ENCODE measurements at places on chromosomes 12 and 14.

DNA sequence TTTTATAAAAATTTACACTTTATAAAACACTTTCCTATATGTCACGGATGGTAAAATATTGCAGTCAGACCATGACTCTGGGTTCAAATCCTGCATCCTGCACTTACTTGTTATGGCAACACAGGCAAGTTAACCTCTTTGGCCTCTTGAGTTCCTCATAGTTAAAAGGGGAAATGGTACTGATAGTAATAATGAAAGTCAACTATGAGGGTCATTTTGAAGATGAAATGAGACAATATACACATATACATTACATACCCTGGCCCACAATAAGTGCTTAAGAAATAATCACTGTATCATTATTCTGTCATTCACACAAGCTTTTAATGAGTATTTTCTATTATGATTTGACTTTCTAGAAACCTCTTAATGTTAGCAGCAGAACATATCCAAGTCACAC, 64.4 kb downstream of the C12orf42 start:
- ATAC-seq, result no peak

DNA sequence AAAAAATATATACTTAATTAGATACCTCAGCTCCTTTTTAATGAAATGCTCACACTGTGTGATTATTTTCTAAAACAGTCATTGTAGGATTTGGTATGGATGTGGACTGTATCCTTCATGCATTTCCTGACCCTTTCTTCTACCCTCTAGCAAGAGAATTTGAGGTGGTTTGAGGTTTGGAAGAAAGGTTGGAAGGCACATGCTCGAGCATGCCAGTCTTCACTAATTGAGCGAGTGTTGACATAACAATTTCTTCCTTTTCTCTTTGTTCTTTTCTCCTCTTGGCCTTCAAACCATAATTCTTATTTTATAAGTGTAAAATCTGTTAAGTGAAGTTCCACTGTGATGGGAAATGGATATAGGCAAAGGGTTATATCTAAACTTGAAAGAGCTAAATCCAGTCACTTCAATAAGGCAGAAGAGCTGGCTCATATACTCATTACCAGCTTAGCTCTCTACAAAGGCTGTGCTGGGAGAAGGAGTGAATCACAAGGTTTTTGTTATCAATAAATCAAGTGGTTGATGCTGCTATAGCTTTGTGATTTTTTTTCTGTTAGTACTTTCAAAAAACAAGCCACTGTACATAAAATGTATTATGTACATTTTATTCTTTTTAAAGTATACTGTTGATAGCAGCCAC, 16.2 kb upstream of the PTHLH start:
- no peak for ATAC-seq

- no peak for ATAC-seq
Observed at GRCh38 chr12:106171117-106171750, 32.5 kb upstream of the NUAK1 start.

DNA sequence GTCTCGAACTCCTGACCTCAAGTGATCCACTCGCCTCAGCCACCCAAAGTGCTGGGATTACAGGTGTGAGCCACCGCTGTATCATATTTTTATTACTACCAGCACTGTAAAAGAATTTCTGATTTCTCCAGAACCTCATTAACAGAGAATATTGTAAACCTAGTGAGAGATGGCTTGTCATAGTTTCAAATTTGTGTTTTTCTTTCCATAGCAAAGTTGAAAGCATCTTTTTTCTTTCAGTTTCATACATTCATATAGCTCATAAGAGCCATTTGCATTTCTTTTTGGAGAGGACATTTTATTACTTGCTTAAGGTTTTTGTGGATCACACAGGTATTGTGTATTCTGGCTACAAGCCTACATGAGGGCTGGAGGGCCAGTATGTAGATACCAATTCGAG, 58.0 kb downstream of the MIS18BP1 start:
- ATAC-seq, result no peak

- ATAC-seq, result peak; percentile 65
Observed at GRCh38 chr14:93533842-93534241, 103.1 kb downstream of the UNC79 start.

DNA sequence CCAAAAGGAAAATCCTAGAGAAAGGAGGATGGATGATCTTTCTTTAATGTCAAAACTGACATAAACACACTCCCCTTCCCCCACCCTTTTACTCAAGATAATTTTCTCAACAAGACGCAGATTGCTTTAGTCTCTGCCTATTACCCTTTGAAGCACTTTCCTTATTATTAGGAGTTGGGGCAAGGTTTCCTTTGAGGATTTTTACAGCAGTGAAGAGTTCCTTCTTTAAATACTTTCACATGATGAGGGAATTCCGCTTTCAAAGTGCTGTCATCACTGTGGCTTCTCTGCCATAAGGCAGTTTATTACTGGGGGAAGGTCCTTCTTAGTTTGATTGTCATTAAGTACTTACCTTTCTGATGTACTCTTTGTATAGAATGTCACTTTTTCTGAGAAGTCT, 172.1 kb downstream of the MSRB3 start:
- no peak for ATAC-seq

DNA sequence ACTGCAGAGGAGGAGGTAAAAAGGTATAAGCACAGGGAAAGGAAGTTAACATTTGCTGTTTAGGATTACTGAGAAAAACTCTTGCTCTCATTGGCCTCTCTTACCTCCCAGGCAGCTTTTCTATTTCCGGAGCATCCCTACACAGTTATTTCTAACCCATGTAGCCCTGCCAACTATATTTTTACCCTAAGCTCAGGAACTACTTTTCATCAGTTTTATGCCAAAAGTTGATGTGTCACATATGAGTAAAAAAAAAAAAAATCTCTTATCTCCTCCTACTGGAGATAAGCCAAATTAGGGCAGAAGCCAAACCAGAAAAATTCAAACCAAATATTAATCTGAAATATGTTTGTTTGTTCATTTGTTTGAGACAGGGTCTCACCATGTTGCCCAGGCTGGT, 34.4 kb upstream of the PSMA6 start:
- no peak for ATAC-seq

- ATAC-seq, result no peak
Observed at GRCh38 chr12:131805421-131805820, 22.8 kb upstream of the MMP17 start.

GRCh38 chr12:19518209-19518608, 78.9 kb downstream of the AEBP2 start:
- ATAC-seq, result no peak

- no peak for ATAC-seq
Observed at GRCh38 chr12:102757154-102757881, 159.7 kb downstream of the PAH start.

GRCh38 chr12:2679816-2680675, 114.7 kb upstream of the FKBP4 start:
- no peak for ATAC-seq

DNA sequence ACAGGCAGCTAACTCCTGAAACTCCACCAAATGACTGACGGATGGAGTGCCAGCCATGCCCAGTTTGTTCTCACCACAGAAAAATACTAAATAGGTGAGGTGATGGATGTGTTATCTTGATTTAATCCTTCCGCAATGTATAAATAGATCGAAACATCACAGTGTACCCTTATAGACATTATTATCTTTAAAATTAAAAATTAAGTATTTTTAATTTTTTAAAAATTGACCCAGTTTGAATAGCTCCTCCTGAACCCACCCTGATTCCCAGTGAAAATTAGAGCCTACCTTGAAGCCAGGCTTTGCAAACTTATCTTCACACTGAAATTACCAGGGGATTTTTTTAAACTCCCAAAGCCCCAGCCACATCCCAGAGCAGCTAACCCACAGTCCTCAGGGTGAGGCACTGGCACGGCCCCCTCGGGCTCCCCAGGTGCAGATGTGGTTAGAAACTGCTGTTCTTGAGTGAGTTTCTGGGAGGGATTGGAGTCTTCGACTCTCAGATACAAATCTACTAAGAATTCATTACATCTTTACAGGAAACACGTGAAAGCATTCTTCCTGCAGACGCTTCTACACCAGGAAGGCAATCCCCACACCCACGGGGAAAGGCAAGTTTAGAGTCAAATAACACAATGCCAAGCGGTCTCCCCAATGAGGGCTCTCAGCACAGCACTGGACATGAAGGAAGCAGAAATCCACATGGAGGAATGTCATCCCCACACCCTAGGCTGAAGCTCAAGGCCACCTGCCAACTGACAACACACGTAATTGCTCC, 126.4 kb downstream of the RIMBP2 start:
- no peak for ATAC-seq

DNA sequence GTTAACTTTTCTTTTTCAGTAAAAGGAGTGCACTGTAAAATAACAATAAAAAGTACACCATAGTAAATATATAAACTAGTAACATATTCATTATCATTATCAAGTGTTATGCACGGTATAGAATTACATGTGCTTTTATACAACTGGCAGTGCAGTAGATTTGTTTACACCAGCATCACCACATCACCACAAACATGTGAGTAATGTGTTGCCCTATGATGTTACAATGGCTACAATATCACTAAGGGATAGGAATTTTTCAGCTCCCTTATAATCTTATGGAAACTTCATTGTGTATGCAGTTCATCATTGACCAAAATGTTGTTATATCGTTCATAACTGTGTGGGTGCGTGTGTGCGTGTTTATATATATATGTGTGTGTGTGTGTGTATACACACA, 23.5 kb upstream of the NEDD1 start:
- ATAC-seq, result no peak

- no peak for ATAC-seq
Observed at GRCh38 chr14:65115615-65116014, 13.3 kb upstream of the MAX start.

GRCh38 chr12:97681612-97682504, 219.3 kb downstream of the RMST start:
- ATAC-seq, result no peak

DNA sequence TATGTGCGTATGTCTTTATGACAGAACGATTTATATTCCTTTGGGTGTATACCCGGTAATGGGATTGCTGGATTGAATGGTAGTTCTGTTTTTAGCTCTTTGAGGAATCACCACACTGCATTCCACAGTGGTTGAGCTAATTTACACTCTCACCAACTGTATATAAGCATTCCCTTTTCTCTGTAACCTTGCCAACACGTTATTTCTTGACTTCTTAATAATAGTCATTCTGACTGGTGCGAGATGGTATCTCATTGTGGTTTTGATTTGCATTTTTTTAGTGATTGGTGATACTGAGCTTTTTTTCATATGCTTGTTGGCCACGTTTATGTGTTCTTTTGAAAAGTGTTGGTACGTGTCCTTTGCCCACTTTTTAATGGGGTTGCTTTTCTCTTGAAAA, 49.7 kb downstream of the FRS2 start:
- no peak for ATAC-seq

DNA sequence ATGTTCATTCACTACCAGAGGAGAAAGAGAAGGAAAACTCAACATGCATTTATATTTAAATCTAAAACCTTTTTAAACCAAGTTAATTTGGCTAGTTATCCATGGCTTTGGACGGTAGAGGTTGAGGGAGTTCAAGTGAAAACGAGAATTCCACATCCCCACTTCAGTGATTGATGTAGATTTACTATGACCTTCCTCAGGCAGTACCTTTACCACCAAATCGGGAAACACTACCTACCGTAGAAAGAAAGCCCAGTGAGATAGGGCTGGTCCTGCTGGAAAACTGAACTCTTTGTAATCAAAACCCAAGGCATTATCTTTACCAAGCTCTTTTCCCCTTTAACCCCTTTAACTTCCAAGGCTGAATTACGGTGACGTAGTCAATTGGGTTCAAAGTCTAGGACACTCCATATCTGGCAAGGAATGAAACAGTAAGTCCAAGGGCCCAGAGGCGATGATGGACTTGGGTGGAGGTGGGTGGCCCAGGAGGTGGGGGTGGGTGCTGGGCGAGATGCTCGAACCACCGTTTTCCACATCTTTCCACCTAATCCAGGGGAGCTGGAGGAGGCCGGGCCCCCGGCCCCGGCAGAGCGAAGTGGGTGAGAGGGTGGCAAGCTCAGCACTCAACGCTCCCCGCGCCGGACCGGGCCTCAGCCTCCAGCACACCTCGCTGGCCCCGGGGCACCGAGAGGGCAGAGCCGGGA, 618 bp downstream of the SEC23A start:
- peak; percentile 54 for ATAC-seq

DNA sequence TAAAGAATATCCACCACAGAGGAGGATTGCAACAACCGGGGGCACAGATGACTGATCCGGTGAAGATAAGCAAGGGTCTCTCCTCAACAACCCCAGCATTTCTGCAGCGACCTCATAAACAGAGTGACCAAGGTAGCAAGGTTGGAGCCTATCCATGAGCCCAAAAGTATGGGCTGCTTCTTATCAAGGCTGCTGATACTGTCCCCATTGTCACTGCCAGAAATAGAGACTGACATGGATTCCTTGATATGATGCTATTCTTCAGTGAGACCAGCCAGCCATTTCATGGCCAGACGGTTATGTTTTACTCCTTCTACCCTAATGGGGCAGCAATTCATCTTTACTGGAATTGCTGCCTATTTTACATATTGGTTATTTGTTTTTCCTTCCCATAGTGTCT, 61.9 kb upstream of the ARHGAP5 start:
- ATAC-seq, result no peak

- ATAC-seq, result no peak
Observed at GRCh38 chr12:67573566-67573965, 75.0 kb upstream of the DYRK2 start.

DNA sequence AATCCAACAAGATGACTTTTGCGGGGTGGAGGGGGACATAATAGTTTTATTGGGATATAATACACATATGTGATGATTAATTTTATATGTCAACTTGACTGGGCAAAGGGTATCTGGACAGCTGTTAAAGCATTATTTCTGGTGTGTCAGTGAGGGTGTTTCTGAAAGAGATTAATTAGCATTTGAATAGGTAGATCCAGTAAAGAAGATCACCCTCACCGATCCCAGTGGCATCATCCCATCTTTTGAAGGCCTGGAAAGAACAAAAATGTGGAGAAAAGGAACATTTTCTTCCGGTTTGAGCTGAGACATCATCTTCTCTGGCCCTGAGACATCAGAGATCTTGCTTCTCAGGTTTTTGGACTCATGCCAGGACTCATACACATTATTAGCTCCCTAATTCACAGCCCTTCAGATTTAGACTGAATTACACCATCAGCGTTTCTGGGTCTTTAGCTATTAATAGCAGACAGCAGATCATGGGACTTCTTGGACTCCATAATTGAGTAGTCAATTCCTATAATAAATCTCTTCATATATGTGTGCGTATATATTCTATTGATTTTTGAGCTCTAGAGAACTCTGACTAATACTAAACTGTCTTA, 283.6 kb downstream of the PCNX1 start:
- ATAC-seq, result no peak

Data from gastroesophageal sphincter (tissue), 4 donors.